Activated CD8-positive, alpha-beta T cell treated with anti-CD3 and anti-CD28 coated beads, Interleukin-2, amount 10 ng/mL, durations not matched to agents 7 days and 5 days (primary cell): ENCODE measurements at places on chromosomes 5 and 9. TPM values are rescaled to one million over a fixed set of nuclear protein-coding genes. Genes with fewer than 3 reads are reported as not detected.

Gene IL4
- not detected for total RNA-seq

DNA sequence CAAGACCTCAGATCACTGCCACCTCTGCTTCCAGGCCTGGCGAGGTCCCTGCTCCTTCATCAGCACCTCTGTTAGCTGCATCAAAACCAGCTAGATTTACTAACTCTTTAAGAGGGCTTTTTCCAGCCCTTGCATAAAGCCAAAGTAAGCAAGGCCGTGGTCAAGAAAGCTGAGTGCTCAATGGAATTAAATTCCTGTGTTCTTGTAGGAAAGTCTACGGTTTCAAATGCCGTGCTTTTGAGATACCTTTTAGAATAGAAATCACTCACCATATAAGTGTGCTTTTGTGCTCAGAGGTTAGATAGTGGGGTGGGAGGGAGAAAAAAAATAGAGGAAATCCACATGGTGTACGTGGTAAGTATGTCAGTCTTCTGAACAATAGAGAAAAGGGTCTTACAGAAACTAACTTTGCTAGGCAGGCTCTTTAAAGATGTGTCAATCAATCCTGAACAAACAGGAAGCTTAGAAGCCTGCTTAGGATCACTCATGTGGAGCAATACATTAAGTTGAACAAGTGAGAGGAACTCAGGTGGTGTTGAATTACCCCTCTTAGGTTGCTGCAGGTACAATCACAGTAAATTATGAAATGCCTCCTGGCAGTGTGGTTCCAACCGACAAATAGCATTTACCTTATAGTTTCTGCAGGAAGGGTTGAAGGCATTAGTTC lies 79.7 kb downstream of the SEMA6A start:
- peaks cover 2% of the 10 kb centered on the region for H3K36me3 ChIP-seq
- peaks cover 12% of the 10 kb centered on the region for H3K4me1 ChIP-seq
- no peak overlapping the region for H3K4me3 ChIP-seq
- H3K27me3 ChIP-seq: no peaks in the 10 kb centered on the region
- DNase-seq: no peak

- H3K4me3 ChIP-seq: no peak overlapping the region
- no peak overlapping the region for H3K27ac ChIP-seq
- DNase-seq: no peak
- no peaks in the 10 kb centered on the region for H3K4me1 ChIP-seq
- peaks cover 16% of the 10 kb centered on the region for H3K27me3 ChIP-seq
Observed at GRCh38 chr9:134307674-134308638, 18.3 kb upstream of the RXRA start.

DNA sequence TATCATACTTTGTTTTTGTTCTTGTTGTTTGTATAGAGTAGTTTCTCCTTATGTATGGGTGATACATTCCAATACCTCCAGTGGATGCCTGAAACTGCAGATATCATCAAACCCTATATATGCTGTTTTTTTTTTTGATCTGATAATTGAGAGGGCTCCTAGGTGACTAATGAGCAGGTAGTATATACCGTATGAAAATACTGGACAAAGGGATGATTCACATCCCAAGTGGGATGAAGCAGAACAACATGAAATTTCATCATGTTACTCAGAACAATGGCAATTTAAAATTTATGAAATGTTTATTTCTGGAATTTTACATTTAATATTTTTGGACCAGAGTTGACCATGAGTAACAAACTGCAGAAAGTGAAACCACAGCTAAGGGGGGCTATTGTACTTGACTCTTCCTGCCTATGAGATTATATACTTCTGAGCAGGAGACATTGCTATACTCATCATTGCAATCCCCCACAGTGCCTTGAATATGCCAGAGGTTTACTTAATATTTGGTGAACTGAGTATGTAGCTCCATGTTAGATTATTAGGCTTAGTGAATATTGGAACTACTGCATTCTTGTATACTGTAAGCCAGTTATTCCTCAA lies 258.7 kb upstream of the FBXL7 start:
- no peak overlapping the region for H3K27ac ChIP-seq
- no peak overlapping the region for H3K4me3 ChIP-seq
- no peaks in the 10 kb centered on the region for H3K36me3 ChIP-seq
- DNase-seq: no peak

- H3K4me1 ChIP-seq: no peaks in the 10 kb centered on the region
- H3K27ac ChIP-seq: no peak overlapping the region
- no peak overlapping the region for H3K4me3 ChIP-seq
Observed at GRCh38 chr9:12790001-12790400, 15.2 kb downstream of the LURAP1L start.

DNA sequence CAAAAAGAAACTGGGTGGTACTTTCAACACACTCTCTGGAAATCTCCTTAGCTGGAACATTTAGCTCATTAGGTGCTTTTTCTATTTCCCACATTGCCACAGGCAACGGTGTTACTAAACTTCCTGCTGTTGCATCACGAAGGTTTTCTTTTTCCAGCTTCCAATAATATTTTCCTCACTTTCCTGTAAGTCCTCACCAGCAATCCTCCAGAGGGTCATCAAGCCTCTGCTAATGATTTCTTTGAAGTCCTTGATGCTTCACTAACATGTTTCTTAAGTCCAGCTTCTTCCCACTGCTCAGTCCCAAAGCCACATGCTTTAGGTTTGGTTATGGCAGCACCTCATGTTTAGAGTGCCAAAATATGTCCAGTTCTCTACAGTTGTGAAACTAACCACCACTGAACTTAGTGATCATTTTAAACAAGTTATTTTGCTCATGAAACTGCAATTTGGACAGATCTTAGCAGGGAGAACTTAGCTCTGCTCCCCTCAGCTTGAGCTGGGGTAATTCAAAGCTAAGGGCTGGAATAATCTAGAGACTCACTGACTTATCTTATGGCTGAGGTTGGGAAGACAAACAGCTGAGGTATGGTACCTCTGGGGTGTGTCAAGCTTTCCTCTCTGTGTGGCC lies 39.9 kb upstream of the RETREG1 start:
- no peak overlapping the region for H3K4me3 ChIP-seq
- H3K27ac ChIP-seq: no peak overlapping the region
- no peaks in the 10 kb centered on the region for H3K4me1 ChIP-seq
- no peaks in the 10 kb centered on the region for H3K36me3 ChIP-seq
- no peaks in the 10 kb centered on the region for H3K27me3 ChIP-seq

- DNase-seq: no peak
- peaks cover 7% of the 10 kb centered on the region for H3K4me1 ChIP-seq
- H3K4me3 ChIP-seq: no peak overlapping the region
- H3K27me3 ChIP-seq: peaks cover 12% of the 10 kb centered on the region
- no peaks in the 10 kb centered on the region for H3K36me3 ChIP-seq
Observed at GRCh38 chr5:152532714-152533113, 127.6 kb upstream of the NMUR2 start.

GRCh38 chr5:74386571-74387334 lies 253.8 kb downstream of the ENC1 start:
- H3K27me3 ChIP-seq: no peaks in the 10 kb centered on the region
- H3K4me3 ChIP-seq: no peak overlapping the region
- no peaks in the 10 kb centered on the region for H3K36me3 ChIP-seq
- DNase-seq: no peak

Gene SPARC
- not detected for total RNA-seq

- H3K27me3 ChIP-seq: no peaks in the 10 kb centered on the region
- DNase-seq: no peak
- no peaks in the 10 kb centered on the region for H3K4me1 ChIP-seq
Observed at GRCh38 chr5:160774666-160775315, 77.2 kb downstream of the ATP10B start.

Gene FOXI1
- not detected for total RNA-seq

Gene LHFPL2
- 0.34 TPM for total RNA-seq

- H3K27me3 ChIP-seq: no peaks in the 10 kb centered on the region
- H3K27ac ChIP-seq: no peak overlapping the region
- H3K36me3 ChIP-seq: no peaks in the 10 kb centered on the region
- DNase-seq: no peak
Observed at GRCh38 chr9:107567462-107567861, 77.9 kb upstream of the KLF4 start.
